ENCODE measurements at places on chromosomes 4 and X. TPM values are rescaled to one million over a fixed set of nuclear protein-coding genes. Genes with fewer than 3 reads are reported as not detected.

DNA sequence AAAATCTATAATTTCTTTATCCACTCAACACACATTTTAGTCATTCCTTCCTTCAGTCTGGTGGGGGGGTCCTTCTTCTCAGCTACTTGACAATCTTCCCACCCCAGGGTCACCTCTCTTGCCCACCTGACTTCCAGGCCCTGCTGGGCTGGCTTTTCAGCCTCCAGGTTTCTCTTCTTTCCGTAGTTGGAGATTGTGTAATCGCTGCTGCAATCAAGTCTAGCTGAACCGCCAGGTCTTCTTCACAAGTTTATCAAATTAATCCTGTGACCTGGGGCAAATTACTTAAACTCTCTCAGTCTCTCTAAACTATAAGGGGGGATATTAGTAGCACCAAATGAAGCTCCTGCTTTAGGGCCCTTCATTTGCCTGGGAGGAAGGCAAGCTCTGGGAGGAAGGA is 102.9 kb upstream of the TNIP3 start:
- DNase-seq, result no peak
- no peak overlapping the region for H3K27ac ChIP-seq
- H3K36me3 ChIP-seq, result no peaks in the 10 kb centered on the region
- H3K4me1 ChIP-seq, result no peaks in the 10 kb centered on the region
- no peak overlapping the region for H3K4me3 ChIP-seq

- H3K27me3 ChIP-seq, result no peaks in the 10 kb centered on the region
- no peak for DNase-seq
- H3K36me3 ChIP-seq, result no peaks in the 10 kb centered on the region
- H3K4me1 ChIP-seq, result no peaks in the 10 kb centered on the region
Observed at GRCh38 chr4:106034751-106035150, 139.5 kb downstream of the NPNT start.

GRCh38 chr4:105613306-105613705 is 60.9 kb downstream of the ARHGEF38 start:
- no peaks in the 10 kb centered on the region for H3K36me3 ChIP-seq
- DNase-seq, result no peak
- no peak overlapping the region for H3K4me3 ChIP-seq
- H3K4me1 ChIP-seq, result no peaks in the 10 kb centered on the region
- no peaks in the 10 kb centered on the region for H3K27me3 ChIP-seq

The PDE5A gene
- total RNA-seq, result not detected

DNA sequence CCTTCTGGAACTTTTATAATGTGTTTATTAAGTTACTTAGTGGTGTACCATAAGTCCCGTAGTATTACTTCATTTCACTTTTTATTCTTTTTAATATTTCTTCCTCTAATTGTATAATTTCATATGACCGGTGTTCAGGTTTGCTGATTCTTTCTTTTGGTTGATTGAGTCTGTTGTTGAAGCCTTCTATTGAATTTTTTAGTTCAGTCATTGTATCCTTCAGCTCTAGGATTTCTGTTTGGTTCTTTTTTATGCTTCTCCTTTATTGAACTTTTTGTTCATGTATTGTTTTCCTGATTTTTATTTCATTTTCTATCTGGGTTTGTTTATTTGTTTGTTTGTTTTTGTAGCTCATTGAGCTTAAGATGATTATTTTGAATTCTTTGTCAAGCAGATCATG is 8.8 kb downstream of the CEP44 start:
- H3K4me3 ChIP-seq, result no peak overlapping the region
- no peak overlapping the region for H3K27ac ChIP-seq
- H3K4me1 ChIP-seq, result peaks cover 6% of the 10 kb centered on the region
- no peaks in the 10 kb centered on the region for H3K27me3 ChIP-seq
- peaks cover 45% of the 10 kb centered on the region for H3K36me3 ChIP-seq

DNA sequence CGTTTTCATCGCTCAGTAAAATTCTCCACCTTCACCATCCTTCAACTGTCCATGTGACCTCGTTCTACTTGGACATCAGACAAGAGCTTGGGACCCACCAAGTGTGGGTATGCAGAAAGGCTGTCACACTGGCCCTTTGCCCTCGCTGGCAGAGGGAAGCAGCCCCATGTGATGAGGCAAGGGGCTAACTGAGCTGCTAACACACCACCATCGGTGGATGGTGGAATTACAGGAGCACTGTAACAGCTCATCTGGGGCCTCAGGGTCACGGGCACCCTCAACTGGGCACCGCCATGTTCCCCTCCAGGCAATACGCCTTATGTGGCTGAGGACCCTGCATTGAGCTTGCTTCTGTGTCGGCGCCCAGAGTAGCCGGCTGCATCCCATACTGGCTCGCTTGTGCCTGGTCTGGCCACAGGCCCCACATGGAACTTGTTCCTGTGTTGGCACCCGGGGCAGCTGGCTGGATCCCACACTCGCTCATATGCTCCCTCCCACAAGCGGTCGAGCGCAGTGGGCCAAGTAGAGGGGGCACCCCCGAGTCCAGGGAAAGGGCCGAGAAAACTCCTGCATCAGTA is 109.5 kb downstream of the TAB3 start:
- DNase-seq, result no peak
- H3K36me3 ChIP-seq, result no peaks in the 10 kb centered on the region
- no peak overlapping the region for H3K27ac ChIP-seq
- no peaks in the 10 kb centered on the region for H3K27me3 ChIP-seq
- no peak overlapping the region for H3K4me3 ChIP-seq

DNA sequence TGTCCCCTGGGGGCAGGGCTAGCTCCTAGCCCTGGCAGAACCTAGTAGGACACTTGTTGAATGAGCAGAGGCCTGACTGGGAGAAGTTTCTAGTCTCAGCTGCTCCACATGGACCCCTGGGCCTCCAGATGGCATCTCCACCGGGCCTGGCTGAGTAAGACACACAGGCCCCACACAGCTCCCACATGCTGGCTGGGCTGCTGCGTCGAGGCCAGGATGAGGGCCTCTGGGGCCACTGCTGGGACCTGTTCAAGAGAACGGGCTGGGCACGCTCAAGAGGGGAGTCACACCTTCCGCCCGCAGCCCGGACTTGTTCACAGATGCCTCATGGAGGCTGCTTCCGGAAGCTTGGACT is 4.2 kb upstream of the HGFAC start:
- no peak overlapping the region for H3K4me3 ChIP-seq
- H3K27ac ChIP-seq, result no peak overlapping the region
- H3K4me1 ChIP-seq, result no peaks in the 10 kb centered on the region
- no peaks in the 10 kb centered on the region for H3K27me3 ChIP-seq

GRCh38 chr4:58553031-58553430 is 1442.8 kb upstream of the IGFBP7 start:
- DNase-seq, result no peak
- H3K4me3 ChIP-seq, result no peak overlapping the region
- H3K27ac ChIP-seq, result no peak overlapping the region
- no peaks in the 10 kb centered on the region for H3K36me3 ChIP-seq

- no peak overlapping the region for H3K27ac ChIP-seq
- no peak for DNase-seq
- H3K4me3 ChIP-seq, result no peak overlapping the region
- H3K4me1 ChIP-seq, result no peaks in the 10 kb centered on the region
Observed at GRCh38 chr4:186932631-186933187, 209.1 kb upstream of the FAT1 start.

DNA sequence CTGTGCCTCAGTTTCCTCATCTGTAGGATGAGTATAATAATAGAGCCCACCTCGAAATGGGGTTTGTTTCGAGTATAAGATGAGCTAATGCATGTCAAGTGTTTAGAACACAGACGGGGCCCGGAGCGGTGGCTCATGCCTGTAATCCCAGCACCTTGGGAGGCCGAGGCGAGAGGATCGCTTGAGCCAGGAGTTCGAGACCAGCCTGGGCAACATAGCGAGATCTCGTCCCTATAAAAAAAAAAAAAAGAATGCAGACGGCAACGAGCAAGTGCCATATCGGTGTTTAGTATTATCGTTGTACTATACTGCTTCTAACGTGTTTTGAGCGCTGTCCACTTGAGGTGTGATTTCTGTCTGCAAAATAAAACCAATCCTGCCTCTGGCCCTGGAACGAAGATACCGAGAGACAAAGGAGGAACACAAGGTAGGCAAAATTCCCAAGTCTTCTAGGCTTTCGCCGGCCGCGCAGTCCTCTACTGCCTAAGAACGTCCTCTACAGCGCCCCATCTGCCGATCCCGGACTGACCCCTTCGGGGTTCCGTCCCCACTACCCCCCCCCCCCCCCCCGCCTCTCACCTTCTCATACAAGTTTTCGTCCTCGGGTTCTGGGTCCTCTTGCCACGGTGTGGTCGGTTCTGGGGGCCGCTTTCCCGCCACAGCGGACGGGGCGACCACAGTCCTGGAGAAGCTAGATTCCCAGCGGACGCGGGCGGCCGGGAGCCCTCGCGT is 442 bp downstream of the NDUFB11 start:
- H3K4me3 ChIP-seq, result peak overlapping the region; percentile 98
- H3K27ac ChIP-seq, result peak overlapping the region; percentile 99

The CYSLTR1 gene
- 2.8 TPM for total RNA-seq

DNA sequence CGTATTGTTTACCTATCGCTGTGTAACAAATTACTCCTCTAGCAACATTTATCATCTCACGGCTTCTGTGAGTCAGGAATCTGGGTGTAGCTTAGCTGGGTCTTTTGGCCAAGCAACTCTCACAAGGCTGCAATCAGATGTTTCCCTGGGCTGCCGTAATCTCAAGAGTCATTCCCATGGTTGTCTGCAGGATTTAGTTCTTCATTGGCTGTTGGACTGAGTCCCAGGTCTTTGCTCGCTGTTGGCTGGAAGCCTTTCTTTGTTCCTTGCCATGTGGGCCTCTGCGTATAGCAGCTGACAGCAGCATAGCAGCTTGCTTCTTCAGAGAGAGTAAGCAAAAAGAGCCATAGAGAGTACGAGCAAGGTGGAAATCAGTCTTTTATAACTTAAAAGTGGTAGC is 16.8 kb downstream of the POLR2B start:
- peaks cover 2% of the 10 kb centered on the region for H3K4me1 ChIP-seq
- H3K27me3 ChIP-seq, result no peaks in the 10 kb centered on the region
- H3K4me3 ChIP-seq, result no peak overlapping the region
- peaks cover 68% of the 10 kb centered on the region for H3K36me3 ChIP-seq

DNA sequence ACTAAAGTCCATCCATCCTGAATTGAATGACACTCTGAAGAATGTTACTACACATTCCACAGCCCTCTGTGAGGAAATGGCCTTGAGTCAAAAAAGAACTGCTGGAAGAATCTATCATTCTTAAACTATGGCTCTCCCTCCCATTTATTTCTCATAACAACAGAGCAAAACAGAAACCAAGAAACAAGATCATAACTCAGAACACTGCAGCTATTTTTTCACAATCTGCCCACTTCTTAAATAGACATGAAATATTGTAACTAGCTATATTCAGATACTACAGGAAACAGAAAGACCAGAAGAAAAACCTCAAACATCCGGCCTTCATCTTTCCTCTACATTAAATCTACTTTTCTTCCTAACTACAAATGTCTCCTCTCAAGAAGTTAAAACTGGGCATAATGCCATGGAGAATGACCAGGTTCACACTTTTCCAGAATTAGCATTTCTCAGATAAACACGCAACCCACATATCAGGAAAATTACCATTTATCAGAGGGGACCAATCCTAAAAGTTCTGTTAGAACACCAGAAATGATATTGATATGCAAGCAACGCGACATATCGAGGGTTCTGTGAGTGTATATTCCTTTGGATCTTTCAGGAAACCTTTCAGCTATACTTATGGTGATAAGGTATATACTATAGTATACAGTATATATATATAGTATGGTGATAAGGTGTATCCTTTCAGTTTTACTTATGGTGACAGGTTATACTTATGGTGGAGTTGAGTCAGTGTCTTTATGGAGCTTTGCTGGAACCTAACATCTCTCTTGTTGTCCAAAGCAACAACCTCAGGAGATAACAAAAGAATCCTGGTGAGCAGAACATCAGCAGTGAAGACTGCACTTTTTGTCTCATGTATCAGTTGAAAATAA is 60.4 kb upstream of the IRF2 start:
- H3K27ac ChIP-seq, result peak overlapping the region; percentile 89
- no peak for DNase-seq
- H3K27me3 ChIP-seq, result no peaks in the 10 kb centered on the region
- H3K4me1 ChIP-seq, result peaks cover 47% of the 10 kb centered on the region
- peak overlapping the region; percentile 48 for H3K4me3 ChIP-seq

The RASL11B gene
- total RNA-seq, result not detected

GRCh38 chr4:3878678-3879077 is 112.5 kb downstream of the ADRA2C start:
- H3K4me3 ChIP-seq, result no peak overlapping the region
- peaks cover 9% of the 10 kb centered on the region for H3K36me3 ChIP-seq
- H3K4me1 ChIP-seq, result peaks cover 13% of the 10 kb centered on the region
- H3K27me3 ChIP-seq, result peaks cover 35% of the 10 kb centered on the region
- H3K27ac ChIP-seq, result no peak overlapping the region

The SULT1E1 gene
- total RNA-seq, result not detected

DNA sequence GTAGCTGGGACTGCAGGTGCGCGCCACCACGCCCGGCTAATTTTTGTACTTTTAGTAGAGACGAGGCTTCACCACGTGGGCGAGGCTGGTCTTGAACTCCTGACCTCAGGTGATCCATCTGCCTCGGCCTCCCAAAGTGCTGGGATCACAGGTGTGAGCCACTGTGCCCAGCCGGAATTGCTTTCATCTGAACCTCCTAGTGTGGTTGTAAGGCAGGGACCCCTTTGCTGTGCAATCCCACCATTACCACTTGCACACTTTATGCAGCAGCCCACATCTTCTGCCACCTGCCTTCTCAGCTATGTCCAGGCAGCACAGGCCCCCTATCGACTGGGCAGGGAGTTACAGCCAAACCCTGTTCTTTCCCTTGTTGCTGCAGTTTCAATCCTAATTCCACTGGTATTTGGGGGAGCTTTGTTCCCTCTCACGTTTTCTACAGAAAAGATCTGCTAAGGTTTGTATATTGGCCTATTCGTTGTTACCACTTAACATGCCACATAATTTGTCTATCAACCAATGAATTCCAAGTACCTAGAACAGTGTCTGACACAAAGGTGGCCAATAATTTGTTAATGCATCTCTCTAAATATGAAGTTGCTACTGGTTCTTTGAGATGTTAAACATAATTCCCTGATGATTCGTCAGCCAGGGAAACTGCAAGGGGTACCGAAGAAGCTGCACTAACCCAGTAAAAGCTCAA is 6.5 kb downstream of the RPL39 start:
- H3K4me1 ChIP-seq, result peaks cover 44% of the 10 kb centered on the region
- peaks cover 53% of the 10 kb centered on the region for H3K36me3 ChIP-seq
- H3K27me3 ChIP-seq, result no peaks in the 10 kb centered on the region
- no peak overlapping the region for H3K4me3 ChIP-seq
- peak overlapping the region; percentile 15 for H3K27ac ChIP-seq
- peak; percentile 56 for DNase-seq

GRCh38 chrX:47596256-47596655 is 14.0 kb downstream of the TIMP1 start:
- H3K4me3 ChIP-seq, result no peak overlapping the region
- peak overlapping the region; percentile 77 for H3K27ac ChIP-seq
- DNase-seq, result no peak
- H3K36me3 ChIP-seq, result peaks cover 11% of the 10 kb centered on the region

DNA sequence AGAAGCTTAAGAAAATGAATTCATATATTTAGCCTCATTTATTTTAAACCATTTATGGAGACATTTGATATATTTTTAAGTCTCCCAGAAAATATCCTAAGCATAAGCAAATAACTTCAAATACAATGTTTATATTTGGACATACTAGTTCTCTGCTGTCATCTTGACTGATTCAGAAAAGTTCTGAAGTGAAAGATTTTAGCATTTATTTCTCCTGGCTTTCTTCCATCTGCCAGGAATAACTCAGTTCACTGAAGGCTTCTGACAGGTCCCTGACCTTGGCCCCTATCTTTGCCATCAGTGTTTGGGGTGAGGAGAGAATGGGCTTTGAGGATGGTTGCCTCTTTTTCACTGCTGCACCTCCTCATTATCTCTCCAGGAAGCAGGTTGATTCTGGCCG is 115.7 kb downstream of the SLIT2 start:
- H3K27me3 ChIP-seq, result no peaks in the 10 kb centered on the region
- no peak overlapping the region for H3K27ac ChIP-seq
- H3K4me3 ChIP-seq, result no peak overlapping the region
- no peaks in the 10 kb centered on the region for H3K36me3 ChIP-seq
